ENCODE measurements at places on chromosomes 1 and 21. TPM values are rescaled to one million over a fixed set of nuclear protein-coding genes. Genes with fewer than 3 reads are reported as not detected.

PLA2G2F gene
- total RNA-seq = 9.2 TPM

S100A14 gene
- total RNA-seq = 4.2 TPM

CRNN gene
- total RNA-seq = not detected

AGPAT3 gene
- total RNA-seq = 62.3 TPM
